Activated T-cell treated with anti-CD3 and anti-CD28 coated beads, Interleukin-2, amount 50 U/mL, for 24 hours (primary cell): ENCODE measurements at places on chromosomes 16 and 17.
A peak's percentile ranks its signal among the peaks of the same experiment; 100 is the strongest.

DNA sequence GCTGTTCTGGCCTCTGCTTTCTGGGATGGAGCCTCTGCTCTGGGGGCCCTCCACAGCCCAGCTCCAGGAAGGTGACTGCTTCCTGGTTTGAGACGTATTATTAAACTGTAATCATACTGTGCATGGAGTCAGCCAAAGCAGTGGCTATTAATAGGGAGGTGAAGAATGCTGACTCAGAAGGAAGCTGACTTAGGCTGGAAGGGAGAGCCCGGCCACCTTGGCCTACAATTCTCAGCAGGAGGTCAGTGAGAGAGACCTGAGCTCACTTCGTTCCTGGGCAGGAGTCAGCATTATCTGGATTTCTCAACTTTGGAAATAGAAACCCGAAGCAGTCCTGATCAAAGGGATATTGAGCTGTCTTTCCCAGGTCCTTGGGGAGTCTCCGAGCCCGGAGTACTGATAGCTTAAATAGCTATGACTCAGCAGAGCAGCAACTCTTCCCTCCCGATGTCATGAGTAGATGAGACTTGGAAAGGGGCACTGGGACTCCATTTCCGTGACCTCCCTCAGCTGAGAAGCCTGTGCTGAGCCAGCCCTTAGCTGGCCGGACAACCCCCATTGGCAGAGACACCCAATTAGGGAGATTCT lies 91.8 kb downstream of the YPEL2 start:
- DNase-seq, result no peak

DNA sequence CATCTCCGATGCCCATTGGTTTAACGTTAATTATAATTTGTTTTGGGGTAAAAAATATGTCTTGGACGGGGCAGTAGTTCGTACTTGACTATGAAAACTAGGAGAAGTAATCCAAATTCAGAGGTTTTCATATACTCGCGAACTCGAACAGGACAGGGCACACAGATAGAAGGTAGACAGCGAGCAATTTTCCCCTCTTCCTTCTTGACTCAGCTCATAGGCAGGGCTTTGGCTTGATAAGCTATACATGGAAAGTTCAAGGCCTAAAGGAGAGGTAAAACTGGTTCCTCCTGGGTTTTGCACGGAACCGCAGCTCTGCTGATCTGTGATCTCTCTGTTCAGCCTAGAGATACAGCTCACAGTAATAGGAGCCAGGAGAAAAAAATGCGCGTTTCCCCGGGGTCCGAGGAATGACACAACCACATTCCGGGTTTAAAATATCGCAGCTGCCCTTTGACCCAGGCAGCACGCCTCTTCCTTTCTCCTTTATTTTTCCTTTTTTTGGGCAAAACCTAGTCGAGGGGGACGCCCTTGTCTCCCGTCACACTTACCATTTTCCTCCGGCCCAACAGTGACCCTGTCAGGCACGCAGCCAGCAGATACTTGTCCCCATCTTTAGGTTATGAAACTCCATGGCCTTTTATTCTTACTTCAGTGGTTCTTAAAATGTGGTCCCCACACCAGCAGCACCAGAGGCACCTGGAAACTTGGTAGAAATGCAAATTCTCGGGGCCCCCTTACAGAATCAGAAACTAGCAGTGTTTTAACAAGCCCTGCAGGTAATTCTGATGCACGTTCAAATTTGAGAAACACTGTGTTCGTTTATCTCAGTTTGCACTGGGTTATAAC lies 1.7 kb upstream of the LASP1 start:
- peak; percentile 40 for DNase-seq

GRCh38 chr16:49362230-49362629 lies 11.4 kb upstream of the C16orf78 start:
- no peak for DNase-seq

DNA sequence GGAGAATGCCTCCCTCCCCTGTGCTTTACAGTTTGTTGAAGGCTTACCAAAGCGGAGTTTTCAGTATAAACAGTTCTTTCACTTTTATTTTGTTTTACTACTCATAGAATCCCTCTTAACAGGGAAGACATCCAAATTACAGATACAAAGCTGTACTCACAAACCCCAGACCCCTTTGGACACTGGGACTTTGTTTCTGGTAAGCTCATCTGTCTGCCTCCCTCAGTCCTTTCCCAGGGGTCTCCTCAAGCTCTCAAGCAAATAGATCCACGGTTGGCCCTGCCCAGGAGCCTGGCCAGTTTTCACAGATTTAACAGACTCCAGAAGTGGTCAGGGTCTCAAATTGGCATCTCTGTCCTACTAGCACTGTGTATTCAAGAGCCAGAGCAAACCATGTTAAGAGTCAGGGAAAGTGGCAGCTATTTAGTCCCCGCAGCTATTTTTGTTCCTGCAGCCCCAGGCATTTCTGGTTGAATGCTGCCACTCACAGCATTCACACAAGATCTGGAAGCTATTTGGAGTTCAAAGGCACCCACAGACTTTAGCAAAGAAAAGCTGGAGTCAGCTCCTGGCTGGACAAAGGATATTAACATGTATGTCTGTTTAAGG lies 54.2 kb downstream of the TMEM100 start:
- no peak for DNase-seq

- DNase-seq, result peak; percentile 85
These were observed 23.4 kb downstream of the GJD3 start for GRCh38 chr17:40340880-40341807.

DNA sequence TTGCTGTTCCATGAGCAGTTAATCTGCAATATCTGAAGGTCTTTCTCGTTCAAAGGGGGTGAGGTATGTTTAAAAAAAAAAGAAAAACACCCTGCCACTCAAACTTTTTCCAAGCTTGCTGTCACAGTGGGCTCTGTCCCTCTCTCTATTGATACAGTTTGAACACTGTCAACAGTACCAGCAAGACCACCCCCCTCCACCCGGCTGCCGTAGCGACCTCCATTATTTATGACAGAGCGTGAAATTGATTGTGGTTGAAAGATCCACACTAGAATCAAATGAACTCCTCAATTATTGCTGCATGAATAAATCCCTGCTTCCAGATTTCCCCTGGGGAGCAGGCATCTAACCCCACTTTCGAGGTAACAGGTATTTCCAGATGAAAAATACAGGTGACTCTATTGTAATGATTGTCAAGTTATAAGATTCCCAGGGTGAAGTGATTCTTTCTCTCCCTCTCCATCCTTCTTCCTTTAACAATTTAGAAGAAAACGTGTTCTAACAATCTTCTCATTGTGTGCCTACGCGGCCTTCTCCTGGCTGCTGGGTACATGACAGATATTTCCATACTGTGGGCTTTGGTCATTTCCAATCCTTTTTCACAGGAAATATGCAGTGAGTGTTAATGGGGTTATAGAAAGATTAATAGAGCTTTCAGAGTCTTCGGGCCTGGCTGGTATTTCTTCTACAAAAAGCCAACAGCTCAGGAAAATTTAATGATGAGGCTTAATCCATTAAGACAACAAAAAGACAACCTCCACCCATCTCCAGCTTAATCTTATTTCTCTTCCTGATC lies 135.7 kb upstream of the C16orf82 start:
- no peak for DNase-seq

DNA sequence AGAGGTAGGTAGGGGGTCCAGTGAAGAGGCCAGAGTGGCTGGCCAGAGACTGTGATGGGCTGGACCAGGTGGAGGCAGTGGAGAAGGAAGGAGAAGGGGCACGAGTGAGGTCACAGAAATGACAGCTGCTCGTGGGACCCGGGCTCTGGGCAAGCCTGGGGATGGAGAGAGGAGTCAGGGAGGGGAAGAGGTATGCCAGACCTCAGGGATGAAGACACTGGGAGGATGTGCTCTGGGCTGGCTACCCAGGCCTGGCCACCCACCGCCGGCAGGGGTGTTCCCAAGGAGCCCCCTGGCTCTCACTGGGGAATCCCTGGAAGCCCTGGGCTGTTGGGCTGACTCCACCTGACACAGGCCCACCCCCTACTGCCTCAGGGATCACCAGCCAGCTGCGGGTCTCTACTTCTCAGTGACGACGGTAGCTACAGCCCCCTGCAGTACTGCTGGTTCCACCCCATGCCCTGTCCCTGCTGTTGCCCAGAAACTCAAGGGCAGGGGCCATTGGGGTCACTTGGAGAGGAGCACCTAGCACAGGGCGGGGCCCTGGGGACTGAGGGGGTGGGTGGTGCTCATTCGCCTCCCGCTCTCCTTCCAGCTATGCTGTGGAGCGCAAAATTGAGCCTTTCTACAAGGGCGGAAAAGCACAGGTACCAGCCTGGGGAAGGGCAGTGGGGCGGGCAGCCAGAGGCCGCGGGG lies 1.8 kb downstream of the TBL3 start:
- DNase-seq, result no peak

GRCh38 chr16:19356024-19356952 lies 61.4 kb upstream of the TMC5 start:
- DNase-seq, result no peak

GRCh38 chr17:3796110-3796821 lies 4.7 kb downstream of the ITGAE start:
- peak; percentile 80 for DNase-seq

- no peak for DNase-seq
These were observed 3.6 kb downstream of the C17orf58 start for GRCh38 chr17:67992548-67993152.

DNA sequence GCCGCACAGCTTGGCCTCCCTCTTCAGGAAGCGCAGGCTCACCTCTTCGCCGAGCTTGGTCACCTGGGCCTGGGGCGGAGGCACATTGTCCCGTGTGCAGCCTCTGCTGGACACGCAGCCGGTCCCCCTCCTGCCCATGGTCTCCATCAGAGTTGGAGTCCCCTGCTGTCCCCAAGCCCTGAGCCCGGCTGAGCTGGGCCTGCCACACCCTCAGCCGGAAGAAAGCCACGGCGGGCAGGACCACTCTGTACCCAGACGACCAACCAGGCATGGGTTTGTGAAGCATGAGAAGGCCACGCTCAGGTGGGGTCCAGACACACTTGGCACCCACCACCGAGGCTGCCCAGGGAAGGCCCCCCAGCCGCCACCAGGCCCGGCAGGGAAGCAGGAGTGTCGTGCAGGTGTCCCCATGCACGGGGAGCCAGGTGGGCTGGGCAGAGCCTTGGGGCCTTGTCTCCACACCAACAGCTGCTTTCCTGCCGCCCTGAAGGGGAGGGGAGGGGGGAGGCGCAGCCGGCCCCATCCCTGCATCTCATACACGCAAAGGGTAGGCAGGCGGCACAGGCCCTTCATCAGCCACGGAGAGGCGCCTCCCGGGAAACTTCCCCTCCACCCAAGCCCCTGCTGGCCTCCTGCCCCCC lies 5.2 kb downstream of the CCDC154 start:
- DNase-seq, result no peak

DNA sequence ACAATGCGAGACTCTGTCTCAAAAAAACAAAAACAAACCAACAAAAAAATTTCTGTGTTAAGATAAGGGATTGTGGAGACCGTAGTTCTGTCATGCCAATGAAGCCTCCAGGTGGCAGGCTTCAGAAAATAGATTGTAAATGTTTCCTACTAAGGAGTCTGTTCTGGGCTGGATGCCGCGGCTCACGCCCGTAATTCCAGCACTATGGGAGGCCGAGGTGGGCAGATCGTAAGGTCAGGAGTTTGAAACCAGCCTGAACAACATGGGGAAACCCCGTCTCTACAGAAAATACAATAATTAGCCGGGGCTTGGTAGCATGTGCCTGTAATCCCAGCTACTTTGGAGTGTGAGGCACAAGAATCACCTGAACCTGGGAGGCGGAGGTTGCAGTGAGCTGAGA lies 4.4 kb upstream of the SNX29 start:
- DNase-seq, result no peak

DNA sequence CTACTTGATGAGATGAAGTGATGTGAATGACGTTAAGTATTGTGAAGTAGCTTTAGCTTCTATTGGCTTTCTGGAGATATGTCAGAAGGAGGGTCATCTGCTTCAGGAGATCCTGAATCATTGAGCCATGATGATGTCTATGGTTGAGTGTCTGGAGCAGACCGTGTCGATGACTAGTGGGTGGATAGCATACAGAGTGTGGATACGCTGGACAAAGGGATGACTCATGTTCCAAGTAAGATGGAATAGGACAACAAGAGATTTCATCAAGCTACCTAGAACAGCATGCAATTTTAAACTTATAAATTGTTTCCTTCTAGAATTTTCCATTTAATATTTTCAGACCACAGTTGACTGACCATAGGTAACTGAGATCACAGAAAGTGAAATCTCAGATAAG lies 116.1 kb upstream of the RBBP6 start:
- no peak for DNase-seq

DNA sequence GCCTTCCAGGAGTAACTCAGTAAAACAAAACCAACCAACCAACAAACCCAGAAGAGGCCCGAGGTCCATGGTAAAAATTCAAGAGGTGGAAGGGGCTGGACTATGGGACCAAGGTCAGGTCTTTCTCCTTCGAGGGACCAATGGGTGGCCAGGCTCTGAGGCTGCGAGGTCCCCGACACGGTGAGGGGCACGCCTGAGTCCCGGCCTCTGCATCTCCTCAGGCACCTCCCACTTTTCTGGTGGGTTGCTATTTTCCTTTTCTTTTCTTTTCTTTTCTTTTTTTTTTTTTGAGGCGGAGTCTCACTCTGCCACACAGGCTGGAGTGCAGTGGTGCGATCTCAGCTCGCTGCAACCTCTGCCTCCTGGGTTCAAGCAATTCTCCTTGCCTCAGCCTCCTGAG lies 18.0 kb downstream of the CD7 start:
- DNase-seq, result peak; percentile 68

DNA sequence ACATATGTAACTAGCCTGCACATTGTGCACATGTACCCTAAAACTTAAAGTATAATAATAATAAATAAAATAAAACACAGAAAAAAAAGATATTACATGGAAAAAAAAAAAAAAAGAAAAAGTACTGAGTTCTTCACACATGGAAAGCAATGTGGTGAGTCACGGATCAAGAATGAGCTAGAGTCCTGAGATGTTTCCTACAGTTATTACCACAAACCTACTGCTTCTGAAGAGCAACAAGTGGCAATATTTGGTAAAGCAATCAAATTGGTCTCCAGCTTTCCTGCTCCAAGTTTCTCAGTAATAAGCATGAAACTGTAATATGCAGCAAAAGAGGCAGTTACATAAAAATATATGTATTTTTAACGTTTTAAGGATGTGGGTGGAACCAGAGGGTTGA lies 223.3 kb upstream of the SALL1 start:
- no peak for DNase-seq

- peak; percentile 72 for DNase-seq
These were observed 1.0 kb upstream of the AIPL1 start for GRCh38 chr17:6435968-6436367.

GRCh38 chr17:1454541-1454940 lies 1.5 kb downstream of the CRK start:
- DNase-seq, result no peak
